ENCODE measurements at places on chromosomes 11 and 22. TPM values are rescaled to one million over a fixed set of nuclear protein-coding genes. Genes with fewer than 3 reads are reported as not detected.

LMO1 gene
- total RNA-seq: 1.3 TPM

AIFM3 gene
- total RNA-seq: 0.35 TPM

DNA sequence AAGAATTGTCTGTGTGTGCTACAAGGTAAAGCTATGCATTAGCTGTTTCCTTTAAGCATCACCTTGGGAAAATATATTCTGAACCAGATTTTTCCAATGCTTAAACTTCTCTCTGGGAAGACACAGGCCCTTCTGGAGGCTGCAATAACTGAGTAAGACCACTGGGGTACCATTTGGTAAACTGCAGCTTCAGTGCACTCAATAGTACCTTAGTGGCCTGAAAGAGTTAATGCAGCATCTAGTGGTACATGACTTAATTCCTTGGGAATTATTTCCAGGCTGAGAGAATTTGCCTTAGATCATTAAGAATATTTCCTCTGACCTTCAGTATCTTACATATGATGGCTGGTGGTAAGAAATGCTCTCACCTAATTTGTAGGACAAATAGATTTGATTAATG lies 727.4 kb downstream of the DLG2 start:
- no peak for DNase-seq
- H3K27ac ChIP-seq: no peak overlapping the region
- H3K4me1 ChIP-seq: peaks cover 2% of the 10 kb centered on the region
- no peaks in the 10 kb centered on the region for H3K27me3 ChIP-seq
- no peak overlapping the region for H3K4me3 ChIP-seq

GRCh38 chr11:72520815-72521214 lies 86.5 kb upstream of the CLPB start:
- H3K4me1 ChIP-seq: peaks cover 7% of the 10 kb centered on the region
- no peak for DNase-seq
- H3K36me3 ChIP-seq: no peaks in the 10 kb centered on the region
- no peak overlapping the region for H3K4me3 ChIP-seq
- H3K27me3 ChIP-seq: peaks cover 2% of the 10 kb centered on the region

OR4D5 gene
- total RNA-seq: 0.04 TPM

- no peaks in the 10 kb centered on the region for H3K36me3 ChIP-seq
- DNase-seq: no peak
- H3K4me3 ChIP-seq: no peak overlapping the region
- H3K27me3 ChIP-seq: no peaks in the 10 kb centered on the region
- H3K27ac ChIP-seq: no peak overlapping the region
Observed at GRCh38 chr22:45254388-45254787, 13.7 kb upstream of the KIAA0930 start.

CASP5 gene
- total RNA-seq: 0.09 TPM

- no peaks in the 10 kb centered on the region for H3K36me3 ChIP-seq
- peaks cover 41% of the 10 kb centered on the region for H3K27me3 ChIP-seq
- H3K4me3 ChIP-seq: no peak overlapping the region
- H3K4me1 ChIP-seq: peaks cover 3% of the 10 kb centered on the region
Observed at GRCh38 chr11:61024938-61025820, 53.7 kb downstream of the CD6 start.

DNA sequence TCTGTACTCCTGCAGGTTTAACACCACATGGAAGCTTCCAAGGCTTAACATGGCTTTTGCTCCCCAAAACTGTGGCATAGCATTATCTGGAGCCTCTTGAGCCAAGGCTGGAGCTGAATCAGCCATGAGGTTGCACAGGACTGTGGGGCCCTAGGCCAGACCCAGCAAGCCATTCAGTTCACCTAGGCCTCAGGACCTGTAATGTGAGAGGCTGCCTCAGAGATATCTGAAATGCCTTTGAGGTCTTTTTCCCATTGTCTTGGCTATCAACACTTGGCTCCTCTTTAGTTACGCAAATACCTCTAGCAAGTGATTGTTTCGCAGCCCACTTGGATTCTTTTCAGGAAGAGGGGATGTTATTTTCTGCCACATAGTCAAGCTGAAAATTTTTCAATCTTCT lies 72.0 kb downstream of the VPREB1 start:
- DNase-seq: no peak
- no peak overlapping the region for H3K27ac ChIP-seq
- peaks cover 40% of the 10 kb centered on the region for H3K36me3 ChIP-seq
- H3K4me1 ChIP-seq: no peaks in the 10 kb centered on the region
- H3K4me3 ChIP-seq: no peak overlapping the region
- H3K27me3 ChIP-seq: no peaks in the 10 kb centered on the region

ELFN2 gene
- 0.35 TPM for total RNA-seq

DNA sequence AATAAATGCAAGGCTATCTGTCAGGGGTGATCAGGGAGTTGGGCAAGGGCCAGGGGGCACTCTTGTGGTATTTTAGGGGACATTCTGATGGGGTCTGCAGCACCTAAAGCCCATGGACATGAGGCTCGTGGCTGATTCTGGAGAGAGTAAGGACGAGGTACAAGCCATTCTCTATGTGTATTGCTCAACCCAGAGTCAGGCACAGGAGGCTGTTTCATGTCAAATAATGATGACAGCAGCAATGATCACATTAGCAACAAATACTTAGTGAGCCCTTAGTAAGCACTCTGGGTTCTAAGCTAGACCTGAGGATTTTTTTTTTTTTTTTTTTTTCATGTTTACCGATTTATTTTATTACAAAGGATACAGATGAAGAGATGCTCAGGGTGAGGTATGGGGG lies 83.5 kb upstream of the THY1 start:
- peaks cover 2% of the 10 kb centered on the region for H3K27me3 ChIP-seq
- H3K36me3 ChIP-seq: no peaks in the 10 kb centered on the region
- DNase-seq: no peak
- no peak overlapping the region for H3K4me3 ChIP-seq
- H3K4me1 ChIP-seq: peaks cover 28% of the 10 kb centered on the region

GRCh38 chr11:113184498-113184897 lies 129.9 kb upstream of the TTC12 start:
- no peak for DNase-seq
- no peak overlapping the region for H3K27ac ChIP-seq
- H3K36me3 ChIP-seq: no peaks in the 10 kb centered on the region
- H3K4me1 ChIP-seq: peaks cover 19% of the 10 kb centered on the region
- H3K27me3 ChIP-seq: no peaks in the 10 kb centered on the region

RASD2 gene
- 2.9 TPM for total RNA-seq

Data from muscle of leg (tissue), 16 donors.